ENCODE measurements at places on chromosomes 2 and 18.
A peak's percentile ranks its signal among the peaks of the same experiment; 100 is the strongest.

- no peak for DNase-seq
These were observed 106.8 kb downstream of the ASAP2 start for GRCh38 chr2:9313443-9313842.

DNA sequence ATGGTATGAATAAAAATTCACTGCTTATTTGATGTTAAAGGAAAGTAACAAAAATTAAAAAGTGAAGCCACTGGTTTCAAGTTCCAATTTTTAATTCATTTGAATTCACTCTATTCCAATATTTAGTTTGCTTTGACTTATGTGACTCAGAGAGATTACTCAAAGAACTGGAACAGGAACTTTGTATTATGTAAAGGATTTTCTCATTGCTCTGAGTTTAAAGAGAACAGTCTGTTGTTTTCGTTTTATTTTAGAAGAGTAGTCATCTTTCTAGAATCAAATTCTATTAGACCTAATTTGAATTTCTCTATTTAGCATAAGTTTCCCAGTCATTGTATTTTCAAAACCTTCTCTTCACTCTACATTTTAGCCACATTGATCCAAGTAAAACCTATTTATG, 300.1 kb upstream of the SLC8A1 start:
- no peak for DNase-seq

DNA sequence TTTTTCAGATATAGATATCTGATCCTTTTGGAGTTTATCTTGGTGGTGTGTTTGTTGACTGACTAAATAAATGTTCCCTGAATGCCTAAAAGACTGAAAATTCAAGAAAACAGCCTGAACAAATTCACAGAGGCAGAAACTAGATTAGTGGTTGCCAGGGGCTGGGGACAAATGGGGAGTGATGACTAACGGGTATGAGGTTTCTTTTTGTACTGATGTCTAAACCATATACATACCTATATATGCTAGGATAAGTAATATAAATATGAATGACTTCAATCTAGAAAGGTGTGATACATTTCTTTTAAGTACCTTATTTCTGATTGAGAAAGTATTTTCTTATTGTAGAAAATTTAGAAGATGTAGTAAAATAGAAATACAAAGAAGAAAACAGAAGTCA, 176.9 kb upstream of the PGAP1 start:
- no peak for DNase-seq

DNA sequence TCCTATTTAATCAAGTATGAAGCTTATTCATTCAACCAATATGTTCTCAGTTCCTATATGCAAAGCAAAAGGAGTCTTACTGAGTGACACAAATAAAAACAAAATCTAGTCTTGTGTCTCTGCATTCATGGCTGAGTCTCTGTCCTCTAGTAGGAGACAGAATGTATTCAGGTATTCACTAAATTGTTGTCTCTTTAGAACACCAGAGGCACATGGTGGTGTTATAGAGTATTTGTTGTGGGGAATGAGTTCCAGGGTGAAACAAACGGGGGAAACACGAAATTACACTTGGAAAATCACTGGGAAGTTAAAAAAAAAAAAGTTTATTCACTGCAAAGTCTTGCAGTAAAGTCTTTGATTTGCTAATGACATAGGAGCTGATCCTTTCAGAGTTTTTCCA, 131.7 kb upstream of the FSHR start:
- DNase-seq: no peak

DNA sequence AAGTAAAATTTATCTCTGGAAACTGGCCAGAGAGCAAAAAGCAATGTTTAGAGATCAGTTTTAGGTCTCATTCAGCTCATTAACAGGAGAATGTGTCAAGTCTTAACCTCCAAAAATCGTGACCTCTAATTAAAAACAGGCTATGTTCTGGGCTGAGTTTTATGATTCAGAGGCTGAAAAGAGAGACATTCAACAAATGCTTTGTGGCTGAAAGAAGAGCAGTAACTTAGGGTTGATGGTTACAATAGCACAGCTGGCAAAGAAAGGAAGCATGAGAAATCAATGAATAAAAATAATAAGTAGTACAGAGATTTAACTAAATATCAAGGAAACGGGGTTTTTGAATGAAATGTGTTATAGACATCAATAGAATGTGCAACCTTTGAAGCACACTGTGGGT, 13.1 kb downstream of the TGIF1 start:
- no peak for DNase-seq

- no peak for DNase-seq
These were observed 33.7 kb downstream of the USP34 start for GRCh38 chr2:61437170-61437569.

DNA sequence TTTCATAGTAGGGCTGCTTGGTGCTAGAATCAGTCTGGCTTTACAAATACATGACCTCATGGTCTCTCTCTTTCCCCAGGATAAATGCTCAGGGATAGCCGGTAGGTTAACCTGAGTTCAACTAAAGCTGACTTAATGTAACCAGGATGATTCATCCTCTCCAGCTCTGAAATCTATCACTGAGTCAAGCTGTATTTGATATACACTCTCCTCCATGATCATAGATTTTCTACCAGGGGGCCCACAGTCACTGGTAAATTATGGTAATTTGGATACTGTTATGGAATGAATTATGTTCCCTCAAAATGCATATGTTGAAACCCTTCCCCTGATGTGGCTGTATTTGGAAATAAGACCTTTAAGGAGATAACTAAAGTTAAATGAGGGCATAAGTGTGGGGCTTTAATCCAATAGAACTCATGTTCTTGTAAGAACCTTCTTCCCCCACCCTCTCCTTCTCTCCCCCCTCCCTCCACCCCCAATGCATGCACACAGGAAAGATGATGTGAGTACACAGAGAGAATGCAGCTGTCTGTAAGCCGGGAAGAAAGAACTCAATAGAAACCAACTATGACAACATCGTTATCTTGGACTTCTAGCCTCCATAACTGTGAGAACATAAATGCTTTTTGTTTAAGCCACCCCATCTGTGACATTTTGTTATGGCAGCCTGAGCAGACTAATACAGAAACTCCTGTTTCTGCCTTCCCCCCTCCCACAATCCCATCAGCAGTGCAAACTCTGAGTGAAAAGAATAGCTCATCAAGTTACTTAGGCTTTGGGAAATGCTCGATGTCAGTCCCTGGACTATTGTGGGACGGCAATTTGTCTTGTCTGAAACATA, 134.9 kb upstream of the KYNU start:
- DNase-seq: no peak

DNA sequence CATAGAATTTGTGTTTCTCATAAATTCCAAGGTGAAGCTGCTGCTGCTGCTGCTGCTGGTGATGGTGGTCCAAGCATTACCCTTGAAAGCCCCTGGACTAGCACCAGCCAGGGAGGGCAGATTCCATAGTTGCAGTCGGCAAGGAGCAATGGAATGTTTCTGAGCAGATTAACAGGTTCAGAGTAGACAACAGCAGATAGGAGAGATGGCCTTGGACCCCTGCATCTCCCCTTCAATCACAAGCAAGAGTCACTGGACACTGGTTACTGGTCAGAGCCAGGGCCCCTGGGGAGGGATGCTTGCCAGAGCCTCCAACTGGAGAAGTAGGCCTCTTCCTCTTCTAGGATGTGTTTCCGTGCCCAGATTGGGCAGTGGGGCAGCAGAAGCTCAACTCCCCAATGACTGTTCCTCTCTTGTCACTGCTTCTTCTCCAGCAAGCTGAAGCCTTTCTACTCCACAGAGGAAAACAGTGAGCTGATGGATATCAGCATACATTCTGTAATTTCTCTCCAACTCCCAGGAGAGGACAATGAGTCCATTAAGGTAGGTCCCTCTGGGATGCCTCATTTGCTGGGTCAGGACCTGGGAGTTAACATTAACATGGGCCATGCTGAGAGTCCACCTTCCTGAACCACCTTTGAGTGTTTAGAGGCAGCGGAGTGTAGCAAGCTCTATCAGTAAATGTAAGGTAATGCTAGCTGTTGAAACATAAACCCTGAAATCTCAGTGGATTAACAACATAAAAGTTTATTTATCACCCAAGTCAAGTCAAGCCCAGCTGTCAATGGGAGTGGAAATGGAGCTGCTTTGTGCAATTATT, 35.3 kb downstream of the MROH2A start:
- DNase-seq: no peak

DNA sequence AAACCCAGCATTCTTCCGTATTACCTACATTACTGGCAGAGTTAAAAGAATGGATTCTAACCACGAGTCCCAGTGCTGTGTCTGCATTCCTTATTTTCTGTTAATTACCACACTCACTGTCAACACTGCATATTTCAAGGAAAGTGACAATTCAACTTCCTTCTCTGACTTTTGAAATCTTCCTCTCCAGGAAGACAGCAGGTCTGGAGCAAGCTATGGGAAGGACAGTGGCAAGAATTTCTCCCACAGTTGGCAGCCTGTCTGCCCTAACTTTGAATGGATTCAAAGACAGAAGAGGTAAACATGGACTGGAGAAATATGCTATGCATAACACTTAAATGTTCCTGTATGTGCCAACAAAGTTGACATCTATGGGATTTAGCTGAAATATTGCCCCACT, 700.5 kb upstream of the CHAC2 start:
- DNase-seq: no peak

DNA sequence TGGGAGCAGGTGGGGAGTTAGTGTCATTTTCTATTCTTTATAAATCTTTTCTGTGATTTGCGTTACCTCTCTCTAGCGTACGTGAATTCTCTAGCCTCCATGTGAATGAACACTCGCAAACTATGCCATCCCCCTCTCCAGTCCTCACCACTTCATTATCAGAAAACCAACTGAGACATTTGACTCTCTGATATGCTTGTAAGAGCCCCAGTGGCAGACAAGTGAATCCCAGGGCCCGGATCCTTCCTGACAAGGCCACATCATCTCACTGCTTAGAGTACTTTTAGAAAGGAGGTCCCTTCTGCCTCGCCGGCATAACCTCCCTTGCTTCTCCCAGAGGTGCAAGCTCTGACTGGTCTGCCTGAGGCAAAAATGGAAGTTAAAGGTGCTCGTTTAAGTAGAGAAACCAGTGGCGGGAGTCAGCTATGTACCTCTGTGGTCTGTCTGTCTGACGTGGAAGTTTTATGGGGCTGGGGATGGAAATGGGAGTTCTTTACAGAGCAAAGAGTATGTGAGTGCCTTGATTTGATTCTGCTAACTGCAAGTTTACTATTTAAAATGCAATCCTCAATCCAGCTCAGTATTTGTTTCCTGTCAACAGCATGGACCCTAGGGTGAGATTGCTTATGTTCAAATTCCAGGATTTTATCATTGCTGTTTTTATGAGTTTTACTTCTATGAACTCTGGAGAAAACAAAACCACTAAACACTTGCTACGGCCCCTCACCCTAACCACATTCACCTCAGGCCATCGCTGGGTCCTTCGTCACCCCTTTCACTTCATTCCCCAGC, 114.9 kb upstream of the MSTN start:
- no peak for DNase-seq

DNA sequence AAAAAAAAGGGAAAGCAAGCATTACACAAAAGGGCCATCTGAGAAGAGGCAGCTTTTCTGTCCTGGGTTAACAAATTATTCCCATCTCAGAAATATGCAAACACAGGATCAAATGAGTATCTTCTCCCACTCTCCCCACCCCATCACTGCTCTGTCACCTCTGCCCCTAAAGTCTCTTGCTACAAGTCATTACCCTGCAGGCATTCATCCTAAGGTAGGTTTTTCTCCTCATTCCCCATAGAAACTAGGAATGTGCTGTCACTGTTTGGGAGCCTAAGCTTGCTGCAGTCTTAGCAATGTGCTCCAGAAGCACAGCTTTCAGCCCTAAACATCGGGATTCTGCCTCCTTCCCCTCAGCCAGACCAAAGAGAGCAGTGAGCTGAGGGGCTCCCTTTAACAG, 3.6 kb downstream of the LRRTM1 start:
- DNase-seq: no peak

- DNase-seq: no peak
These were observed 14.0 kb downstream of the YIPF4 start for GRCh38 chr2:32291746-32292145.

DNA sequence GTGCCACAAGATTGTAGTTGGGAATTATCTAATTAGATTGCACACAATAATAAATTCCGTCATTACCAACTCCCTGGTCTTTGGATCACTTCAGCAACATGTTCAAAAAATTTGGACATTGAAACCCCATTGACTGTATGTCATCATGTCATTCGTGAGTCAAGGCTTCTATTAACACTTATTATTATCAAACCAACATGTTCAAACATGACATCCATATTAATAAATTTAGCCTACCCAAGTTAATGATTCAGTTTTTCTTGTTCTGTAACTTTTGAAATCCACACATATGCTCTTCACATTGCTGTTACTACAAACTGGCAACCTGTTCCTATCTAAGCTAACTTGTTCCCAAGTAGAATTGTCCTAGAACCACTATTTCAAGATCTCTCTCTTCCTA, 1142.7 kb upstream of the SLC39A10 start:
- DNase-seq: no peak

- DNase-seq: no peak
These were observed 119.0 kb upstream of the ITGA6 start for GRCh38 chr2:172308253-172308935.

DNA sequence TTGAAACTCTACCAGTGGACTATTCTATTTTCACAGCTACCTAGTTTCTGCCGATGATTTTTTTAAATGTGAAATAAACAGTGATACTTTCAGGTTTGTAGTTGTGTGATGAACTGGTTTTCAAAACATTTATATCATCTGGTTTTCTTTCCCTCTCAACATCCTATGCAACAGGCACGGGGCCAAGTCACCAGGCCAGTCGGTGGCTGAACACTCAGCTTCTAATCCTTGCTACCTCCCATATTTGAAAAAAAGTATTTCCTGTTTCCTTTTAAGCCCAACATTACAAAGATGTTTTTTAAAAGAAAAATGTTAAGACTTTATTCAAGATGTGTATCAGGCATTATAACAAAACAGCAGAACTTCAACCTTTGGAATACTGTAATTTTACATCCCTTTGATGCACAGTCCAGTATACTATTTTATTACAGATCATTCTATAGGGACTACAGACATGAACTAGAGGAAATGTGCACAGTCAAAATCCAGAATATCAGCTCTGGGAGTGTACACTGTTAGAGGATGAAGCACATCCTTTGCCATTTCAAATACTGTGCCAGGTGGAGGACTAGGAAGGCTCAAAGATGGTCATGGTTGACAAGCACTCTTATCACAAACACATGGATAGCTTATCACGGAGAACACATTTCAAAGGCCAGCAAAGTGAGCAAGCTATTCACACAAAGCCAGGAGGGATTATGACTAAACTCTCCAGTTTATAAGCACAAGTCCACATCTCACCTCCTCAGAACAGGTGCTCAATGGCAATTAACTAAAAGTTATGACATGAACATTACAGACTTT, 14.6 kb downstream of the MRPL35 start:
- peak; percentile 73 for DNase-seq

GRCh38 chr2:150485871-150486538, 1.5 kb downstream of the RND3 start:
- no peak for DNase-seq

Data from CMK (cell line).